AG20443 (cell line): ENCODE measurements at places on chromosomes 4 and X.

GRCh38 chr4:8023696-8024033 is 84.0 kb upstream of the AFAP1 start:
- no peak for DNase-seq

- peak; percentile 26 for DNase-seq
These were observed 9.3 kb upstream of the GPRIN3 start for GRCh38 chr4:89316931-89317366.

GRCh38 chrX:155998761-155999510 is 1.4 kb downstream of the IL9R start:
- no peak for DNase-seq

GRCh38 chrX:9222299-9222698 is 188.4 kb upstream of the FAM9B start:
- DNase-seq = no peak

DNA sequence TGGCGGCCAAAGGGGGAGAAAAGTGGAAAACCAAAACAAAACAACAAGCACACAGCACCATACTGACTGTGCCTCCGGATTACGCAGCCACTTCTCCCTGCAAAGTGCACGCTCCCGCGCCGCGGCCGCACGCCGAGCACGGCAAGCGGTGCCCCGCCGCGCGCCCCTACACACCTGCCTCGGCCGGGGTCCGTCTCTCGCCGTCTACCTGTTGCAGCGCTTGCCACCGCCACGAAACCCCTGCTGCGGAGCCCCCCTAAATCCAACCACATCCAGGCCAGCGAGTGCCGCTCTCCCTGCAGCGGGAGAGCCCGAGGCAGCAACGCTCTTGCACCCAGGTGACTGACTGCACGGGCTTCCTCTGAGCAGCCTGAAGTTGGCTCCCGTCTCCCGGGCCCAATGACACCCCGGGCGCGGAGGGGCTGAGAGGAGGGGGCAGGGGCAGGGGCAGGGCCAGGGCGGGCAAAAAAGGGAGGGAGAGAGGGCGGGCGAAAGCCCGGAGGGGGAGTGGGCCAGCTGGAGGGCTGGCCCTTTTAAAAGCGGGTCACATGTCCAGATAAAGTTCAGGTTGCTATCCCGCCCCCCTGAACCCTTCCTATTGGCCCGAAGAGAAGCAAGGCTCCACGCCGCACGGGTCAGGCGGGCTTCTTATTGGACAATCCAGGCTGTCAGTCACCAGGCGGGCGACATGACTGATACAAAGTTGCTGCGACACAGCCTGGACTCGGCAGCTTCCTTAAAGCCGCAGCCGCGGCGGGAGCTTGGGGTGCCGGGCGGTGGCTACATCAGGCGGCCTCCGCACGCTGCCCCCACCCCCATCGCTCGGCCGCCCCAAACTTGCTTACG is at the start of gene NR3C2:
TSS of gene NR3C2 (minus strand) at position 429 of the 846 bp plus-strand sequence.
- DNase-seq = peak; percentile 100

DNA sequence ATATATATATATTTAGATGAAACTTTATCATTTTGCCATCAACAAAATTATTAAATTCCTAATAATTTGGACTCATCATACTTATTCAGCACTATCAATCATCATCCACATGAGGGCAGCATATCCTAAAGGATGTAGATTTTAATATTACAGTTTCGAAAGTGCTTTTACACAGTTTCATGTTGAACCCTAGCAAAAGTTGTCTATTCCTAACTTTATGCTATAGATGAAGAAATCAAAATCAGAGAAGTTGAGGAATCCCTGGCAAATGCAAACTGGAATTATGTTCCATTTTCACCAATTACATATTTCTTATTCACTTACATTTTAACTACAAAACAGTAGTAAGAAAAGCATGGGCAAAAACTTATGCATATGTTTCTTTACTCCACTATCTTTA is 36.6 kb upstream of the UGT2A1 start:
- DNase-seq = peak; percentile 14

- no peak for DNase-seq
These were observed 26.9 kb upstream of the BBS12 start for GRCh38 chr4:122705547-122706117.

- no peak for DNase-seq
These were observed 12.5 kb downstream of the SH2D1A start for GRCh38 chrX:124358800-124359383.

DNA sequence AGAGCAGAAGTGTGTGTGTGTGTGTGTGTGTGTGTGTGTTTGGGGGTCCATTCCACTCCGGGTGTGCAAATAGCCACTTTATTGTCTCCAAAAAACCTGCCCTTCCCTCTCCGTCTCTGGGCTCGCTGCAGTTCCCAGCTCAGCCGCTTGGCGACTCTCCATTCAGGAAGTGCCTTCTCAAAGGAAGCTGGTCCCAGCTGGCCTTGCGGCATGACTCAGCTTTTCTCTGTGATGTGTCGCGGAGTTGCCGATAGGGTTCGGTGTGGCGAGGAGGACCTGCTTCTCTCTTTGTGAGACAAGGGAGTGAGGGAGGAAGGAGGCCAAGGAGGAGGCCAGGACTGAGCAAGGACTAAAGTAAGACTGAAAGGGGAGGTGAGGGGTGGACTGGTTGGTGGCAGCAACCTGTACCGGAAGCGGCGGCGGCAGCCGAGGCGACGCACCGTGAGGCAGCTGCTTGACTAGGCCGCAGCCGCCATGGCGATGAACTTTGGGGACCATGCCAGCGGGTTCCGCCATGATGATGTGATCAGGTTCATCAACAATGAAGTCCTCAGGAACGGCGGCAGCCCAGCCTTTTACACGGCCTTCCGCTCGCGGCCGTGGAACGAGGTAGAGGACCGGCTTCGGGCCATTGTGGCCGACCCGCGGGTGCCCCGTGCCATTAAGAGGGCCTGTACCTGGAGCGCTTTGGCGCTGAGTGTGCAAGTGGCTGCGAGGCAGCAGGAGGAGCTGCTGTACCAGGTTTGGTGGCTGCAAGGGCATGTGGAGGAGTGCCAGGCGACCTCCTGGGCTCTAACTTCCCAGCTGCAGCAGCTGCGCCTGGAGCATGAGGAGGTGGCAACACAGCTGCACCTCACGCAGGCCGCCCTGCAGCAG is at the start of gene TEX13C:
TSS of gene TEX13C (plus strand) at position 226 of the 876 bp plus-strand sequence. CDS start at position 475, 249 bp downstream.
- no peak for DNase-seq

DNA sequence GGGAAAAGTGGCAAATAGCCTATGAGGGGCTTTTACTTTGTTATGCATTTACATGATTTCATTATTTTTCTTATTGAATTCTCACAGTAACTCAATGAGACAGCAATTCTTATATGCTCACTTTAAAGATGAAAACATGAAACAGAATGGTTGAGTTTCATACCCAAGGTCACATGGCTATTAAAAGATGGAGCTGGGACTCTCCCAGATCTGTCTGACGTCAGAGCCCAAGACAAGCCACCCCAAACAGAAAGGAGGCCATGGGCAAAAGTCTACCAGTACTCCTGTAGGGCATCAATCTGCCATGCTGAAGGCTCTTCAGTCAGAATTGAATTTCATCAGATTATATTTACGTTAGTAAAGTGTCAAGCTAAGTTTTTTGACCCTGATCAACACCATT is 13.2 kb downstream of the HSD17B11 start:
- no peak for DNase-seq

GRCh38 chrX:16239211-16239610 is 71.9 kb downstream of the MAGEB17 start:
- DNase-seq = peak; percentile 55

- no peak for DNase-seq
These were observed 20.2 kb downstream of the EPGN start for GRCh38 chr4:74328501-74328900.

GRCh38 chr4:142091691-142092182 is 455.4 kb downstream of the IL15 start:
- DNase-seq = peak; percentile 70

DNA sequence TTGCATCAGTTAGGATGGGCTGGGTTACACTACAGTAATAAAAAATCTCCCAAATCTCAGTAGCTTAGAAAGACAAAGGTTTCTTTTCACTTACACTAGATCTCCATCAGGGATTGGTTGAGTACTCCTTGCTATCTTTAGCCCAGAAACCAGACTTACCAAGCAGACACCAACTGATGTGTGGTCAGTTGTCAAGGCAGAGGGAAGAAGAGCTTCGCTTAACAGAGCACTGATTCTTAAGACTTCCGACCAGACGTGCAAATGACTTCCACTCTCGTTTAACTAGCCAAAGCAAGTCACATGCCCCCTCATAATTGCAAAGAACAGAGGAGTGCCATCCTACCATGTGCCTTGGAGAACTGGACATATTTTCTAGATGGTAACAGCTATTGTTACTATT is 5.7 kb upstream of the ZNF518B start:
- DNase-seq = no peak

- peak; percentile 37 for DNase-seq
These were observed 242.3 kb upstream of the KCNIP4 start for GRCh38 chr4:22190855-22191254.

GRCh38 chrX:5051831-5052491 is 1176.7 kb downstream of the NLGN4X start:
- DNase-seq = no peak

- DNase-seq = no peak
These were observed 1417.9 kb downstream of the ADGRL3 start for GRCh38 chr4:62618042-62618441.

DNA sequence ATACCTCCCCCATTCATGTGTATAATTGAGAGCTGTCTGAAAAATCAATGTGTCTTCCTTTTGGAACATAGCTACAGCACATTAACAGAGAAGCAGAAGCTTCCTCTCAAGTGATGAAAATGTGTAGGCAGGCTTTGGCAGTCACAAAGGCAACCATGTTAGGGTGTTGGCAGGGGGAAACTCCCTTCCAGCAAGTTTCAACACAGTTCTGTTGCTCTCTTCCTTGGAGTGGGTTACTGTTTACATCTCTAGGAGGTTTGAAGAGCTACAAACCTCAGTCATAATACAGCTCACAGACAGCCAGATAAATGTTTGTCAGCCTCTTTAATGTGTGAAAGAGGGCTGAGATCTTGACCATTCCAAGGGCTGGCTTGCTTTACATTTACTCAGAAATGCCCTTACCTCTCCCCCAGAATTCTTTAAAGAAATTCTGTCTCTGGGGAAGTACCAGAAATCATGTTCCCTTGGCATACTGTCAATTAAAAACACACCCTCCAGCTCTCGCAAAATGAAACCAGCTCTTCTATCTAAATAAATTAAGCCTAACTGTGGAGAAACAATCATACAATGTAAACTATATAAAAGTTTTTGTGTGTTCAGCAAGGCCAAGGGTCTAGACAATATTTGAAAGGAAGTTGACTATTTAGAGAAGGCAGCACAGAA is 18.9 kb downstream of the ZBTB33 start:
- DNase-seq = no peak

- peak; percentile 70 for DNase-seq
These were observed 18.8 kb upstream of the YTHDC1 start for GRCh38 chr4:68368691-68369131.

DNA sequence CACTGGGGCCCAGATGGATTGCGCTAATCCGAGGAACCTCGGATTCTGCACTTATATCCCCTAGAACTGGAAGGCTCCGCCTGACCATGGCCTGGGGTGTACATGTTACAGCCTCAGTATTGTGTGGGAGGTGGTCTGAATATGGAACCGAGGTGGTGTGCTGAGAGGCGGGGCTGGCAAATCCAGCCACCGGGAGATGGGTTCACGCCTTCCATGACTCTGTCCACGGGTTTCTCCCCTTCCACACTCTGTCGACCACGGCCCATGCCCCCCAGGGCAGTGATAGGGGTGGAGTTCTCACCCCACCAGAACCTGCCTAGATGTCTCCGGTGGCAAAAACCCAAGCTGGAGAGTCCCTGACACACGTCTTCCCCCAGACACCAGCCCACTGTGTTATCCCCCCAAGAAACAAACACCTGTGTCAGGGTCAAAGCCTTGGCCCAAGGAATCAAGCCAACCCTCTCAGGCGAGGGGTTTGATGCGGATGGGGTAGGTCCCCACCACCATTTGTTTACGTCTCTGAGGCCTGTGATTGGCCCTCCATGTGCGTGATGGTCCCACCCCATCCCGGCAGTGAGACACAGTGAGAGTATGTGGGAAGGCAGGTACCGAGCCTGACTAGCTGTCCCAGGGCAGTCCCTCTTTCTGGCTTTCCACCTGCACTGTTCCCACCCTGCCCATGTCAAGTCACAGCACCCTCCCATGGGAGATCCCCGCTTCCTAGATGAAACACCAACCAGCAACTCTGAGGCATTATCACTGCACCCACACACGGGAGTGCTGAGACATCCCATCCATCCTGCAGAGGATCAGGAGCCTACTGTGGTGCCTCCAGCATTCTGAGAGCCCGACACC is 6.6 kb upstream of the LOC101059915 start:
- DNase-seq = no peak

DNA sequence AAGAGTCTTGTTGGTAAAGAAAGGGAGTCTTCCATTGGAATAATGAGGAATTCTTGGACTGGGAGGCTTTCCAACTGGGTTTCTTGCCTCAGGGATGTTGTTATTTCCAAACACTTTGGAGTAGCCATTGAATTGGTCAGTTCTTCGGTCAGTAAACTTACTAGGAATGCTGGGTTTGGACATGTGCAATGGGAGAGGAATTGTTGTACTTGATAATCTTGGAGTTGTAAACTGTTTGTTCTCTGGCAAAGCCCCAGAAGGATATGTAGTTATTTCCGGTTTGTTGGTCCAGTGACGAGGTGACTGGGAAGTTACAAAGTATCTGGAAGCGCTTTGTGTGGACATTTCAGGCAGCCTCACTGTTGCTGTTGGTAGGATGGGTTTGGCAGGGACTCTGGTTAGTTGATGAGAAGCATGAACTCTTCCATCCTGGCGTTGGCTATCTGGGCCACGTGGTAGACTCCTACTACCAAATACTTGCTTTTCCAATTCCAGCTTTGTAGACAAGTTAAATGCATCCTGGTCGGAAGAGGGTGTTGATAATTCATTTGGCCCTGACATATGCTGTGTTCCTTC is 25.9 kb downstream of the MXRA5 start:
- no peak for DNase-seq

- peak; percentile 56 for DNase-seq
These were observed 44.7 kb downstream of the PRPS1 start for GRCh38 chrX:107672955-107673378.

- peak; percentile 11 for DNase-seq
These were observed 12.1 kb upstream of the TLR8 start for GRCh38 chrX:12894074-12895030.

DNA sequence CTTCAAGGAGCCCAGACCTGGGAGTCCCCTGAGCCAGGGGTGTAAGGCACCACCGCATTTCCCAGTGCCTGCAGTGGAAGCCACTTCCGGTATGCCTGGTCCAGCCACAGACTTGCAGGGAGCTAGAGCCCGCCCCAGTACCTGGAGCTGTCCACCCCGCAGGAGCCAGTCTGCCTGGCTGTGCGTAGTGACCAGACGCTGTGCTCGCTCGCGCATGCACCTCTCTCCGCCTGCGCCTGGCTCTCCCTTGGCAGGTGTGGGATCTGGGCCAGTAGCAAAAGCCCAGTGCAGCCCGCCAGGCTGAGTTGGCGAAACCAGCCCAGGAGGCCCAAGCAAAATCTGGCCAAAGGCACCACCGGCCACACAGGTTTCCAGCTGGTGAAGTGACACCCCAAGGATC is 973.7 kb upstream of the AGA start:
- DNase-seq = no peak

- no peak for DNase-seq
These were observed 195.3 kb downstream of the CAMK2D start for GRCh38 chr4:113566015-113566795.

DNA sequence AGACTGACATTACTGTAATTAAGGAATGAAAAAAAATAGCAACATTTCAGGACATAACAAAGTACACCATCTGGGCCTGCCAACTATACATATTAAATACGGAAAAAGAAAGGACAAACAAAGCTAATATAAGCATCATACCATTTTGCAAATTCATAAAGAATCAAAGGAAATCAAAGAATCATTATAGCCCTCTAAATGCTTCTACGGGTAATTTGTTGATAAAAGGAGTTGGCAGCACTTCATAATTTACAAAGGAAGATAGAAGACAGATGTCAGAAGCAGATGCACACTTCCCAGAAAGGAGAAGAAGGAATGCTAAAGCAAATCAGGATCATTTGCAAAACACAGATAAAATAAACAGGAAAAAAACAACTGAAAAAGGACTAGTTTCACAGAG is 1757.3 kb downstream of the PCDH7 start:
- DNase-seq = no peak
